ENCODE measurements at places on chromosomes 7 and 10.

GRCh38 chr10:93968540-93968945 is 25.2 kb upstream of the PLCE1 start:
- DNase-seq = no peak

GRCh38 chr10:89845541-89846280 is 144.3 kb downstream of the KIF20B start:
- DNase-seq = no peak

DNA sequence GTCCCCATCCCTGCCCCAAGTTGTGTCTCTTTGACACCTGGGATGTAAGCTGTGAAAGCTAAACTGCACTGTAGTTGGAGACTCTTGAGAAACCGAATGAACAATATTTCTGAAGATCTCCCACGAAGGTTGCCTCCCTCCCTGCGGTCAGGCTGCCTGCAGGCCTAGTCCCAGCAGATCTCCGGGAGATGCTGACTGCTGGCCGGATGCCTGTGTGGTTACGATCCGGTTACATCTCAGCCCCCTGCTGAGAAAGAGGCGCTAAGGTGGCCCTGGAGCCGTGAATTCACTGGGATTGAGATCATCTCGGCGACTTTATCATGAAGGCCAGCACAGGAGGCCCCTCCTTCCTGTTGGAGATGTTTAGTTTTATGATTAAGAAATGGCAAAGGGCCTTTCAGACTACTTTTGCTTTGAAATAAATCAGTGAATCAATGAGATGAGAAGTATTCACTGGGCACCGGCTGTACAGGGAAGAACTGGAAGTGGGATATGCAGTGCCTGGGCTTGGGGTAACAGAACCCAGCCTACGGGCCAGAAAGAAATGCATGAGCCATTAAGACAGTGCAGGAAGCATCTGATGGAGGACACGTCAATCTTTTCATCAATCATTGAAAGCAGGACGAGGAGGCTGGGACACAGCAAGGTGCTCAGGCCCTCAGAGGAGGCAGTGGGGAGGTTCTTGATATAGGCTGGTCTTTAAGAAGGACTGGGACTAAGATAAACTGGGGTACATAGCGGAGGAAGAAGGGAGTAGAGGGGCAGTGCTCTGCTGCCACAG is 177.6 kb downstream of the PRKAG2 start:
- DNase-seq = no peak

DNA sequence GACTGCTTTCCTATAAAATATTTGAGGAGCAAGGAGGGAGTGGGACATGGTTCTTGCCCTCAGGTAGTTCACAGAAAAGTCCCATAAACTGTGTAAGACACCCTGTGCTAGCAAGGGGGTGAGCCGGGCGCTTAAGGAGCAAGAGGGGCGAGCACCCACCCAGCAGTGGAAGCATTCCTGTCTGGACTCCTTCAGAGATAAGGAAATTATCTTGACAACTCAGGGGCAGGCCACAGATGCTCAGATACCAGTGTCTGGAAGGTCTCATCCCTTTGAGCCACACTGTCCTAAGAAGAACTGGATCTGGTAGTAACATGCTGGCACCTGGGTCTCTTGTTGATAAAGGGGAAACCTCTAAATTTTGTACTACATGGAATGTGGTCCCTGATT is 54.1 kb downstream of the DAGLB start:
- peak; percentile 73 for DNase-seq

- DNase-seq = no peak
These were observed 514.3 kb upstream of the ADARB2 start for GRCh38 chr10:2251631-2252030.
